ENCODE measurements at places on chromosomes 3 and 15. TPM values are rescaled to one million over a fixed set of nuclear protein-coding genes. Genes with fewer than 3 reads are reported as not detected.

GRCh38 chr3:133827684-133828083, 22.1 kb downstream of the SRPRB start:
- no peak overlapping the region for H3K4me3 ChIP-seq
- no peaks in the 10 kb centered on the region for H3K4me1 ChIP-seq

GRCh38 chr3:4834403-4834866, 144.8 kb upstream of the BHLHE40 start:
- H3K36me3 ChIP-seq: peaks cover 5% of the 10 kb centered on the region
- DNase-seq: no peak
- peaks cover 22% of the 10 kb centered on the region for H3K4me1 ChIP-seq

GRCh38 chr3:189947948-189948723, 172.6 kb downstream of the P3H2 start:
- no peak for DNase-seq
- peaks cover 24% of the 10 kb centered on the region for H3K4me1 ChIP-seq

DNA sequence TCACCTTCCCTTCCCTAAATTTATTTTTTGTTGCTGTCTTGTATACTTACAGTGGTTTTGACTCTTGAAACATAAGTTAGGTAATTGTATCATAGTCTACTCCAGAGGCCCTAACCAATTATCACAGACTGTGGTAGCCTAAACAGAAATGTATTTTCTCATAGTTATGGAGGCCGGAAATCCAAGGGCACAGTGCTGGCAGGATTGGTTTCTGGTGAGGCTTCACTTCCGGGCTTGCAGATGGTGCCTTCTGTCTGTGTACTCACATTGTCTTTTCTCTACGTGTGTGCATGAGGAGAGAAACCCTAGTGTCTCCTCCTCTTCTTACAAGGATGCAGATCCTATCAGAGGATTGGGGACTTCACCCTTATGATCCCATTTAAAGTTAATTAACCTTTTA, 290.2 kb upstream of the KCNMB2 start:
- H3K27ac ChIP-seq: no peak overlapping the region
- no peaks in the 10 kb centered on the region for H3K4me1 ChIP-seq
- no peak overlapping the region for H3K4me3 ChIP-seq
- H3K36me3 ChIP-seq: no peaks in the 10 kb centered on the region
- DNase-seq: no peak
- no peaks in the 10 kb centered on the region for H3K27me3 ChIP-seq

DNA sequence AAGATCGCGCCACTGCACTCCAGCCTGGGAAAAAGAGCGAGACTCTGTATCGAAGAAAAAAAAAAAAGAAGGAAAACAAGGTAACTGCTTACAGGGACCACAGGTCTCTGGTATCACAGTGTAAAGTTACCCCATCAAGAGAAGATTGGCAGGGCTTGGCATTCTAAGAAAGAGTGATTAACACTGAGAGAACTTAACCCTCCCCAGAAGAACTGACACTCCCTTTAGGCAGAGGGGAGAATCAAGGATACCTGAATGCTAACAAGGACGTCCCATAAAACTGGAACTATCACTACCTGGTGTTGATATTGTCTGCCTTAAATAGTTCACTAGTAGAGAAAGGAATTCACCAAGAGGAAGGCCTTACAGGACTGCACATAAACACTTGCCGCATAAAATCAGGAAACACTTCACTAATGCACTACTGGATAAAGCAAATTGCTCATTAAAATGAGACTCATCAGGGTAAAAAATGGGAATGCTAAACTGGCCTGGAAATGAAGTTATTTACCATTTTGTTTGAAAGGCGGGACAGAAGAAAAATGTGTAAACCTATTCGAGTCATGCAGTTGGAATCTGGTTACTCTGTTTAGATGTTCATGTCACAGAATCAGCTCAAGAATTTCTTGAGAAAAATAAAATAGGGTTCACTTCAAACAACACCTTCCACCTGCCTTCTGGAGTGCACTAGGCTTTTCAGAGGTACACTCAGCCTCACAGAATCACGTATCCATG, 121.6 kb downstream of the FOXP1 start:
- no peak overlapping the region for H3K4me3 ChIP-seq
- no peaks in the 10 kb centered on the region for H3K27me3 ChIP-seq
- H3K27ac ChIP-seq: peak overlapping the region; percentile 55
- DNase-seq: no peak
- peaks cover 12% of the 10 kb centered on the region for H3K36me3 ChIP-seq

DNA sequence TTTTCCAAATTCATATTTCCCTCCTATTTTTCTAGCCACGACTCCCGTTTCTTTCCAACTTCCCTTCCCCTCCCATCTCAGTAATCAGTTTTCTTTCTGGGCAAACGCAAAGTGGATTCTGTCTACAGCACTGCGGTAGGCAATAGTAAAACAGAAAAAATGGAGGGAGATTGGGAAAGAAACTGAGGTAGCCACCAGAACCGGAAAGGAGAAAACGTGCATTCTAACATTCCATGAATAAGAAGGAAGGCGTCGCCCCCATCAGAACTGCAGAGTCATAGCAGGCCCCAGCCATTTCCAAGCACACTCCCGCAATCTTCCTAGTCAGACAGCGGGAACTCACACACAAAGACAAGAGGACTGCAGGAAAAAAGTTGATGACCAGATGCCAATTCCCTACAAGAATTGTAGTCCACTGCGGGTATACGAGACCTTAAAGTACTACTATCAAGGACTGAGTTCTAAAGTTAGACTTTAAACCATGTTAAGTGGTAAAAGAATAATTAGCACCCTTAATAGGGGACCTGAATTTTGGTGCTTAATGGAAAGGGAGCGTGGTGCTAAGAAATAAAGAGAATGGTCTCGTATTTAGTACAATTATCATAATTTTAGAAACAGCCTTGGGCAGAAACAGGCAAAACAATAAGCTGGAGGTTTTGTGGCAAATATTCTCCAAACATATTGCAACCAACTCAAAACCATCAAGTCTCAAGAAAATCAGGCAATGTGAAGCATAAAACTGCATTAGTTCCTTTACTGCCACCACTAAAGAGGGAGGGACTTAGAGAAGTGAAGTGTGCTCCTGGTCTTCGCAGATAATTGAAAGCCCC, 1.4 kb downstream of the PFN2 start:
- no peaks in the 10 kb centered on the region for H3K27me3 ChIP-seq
- H3K4me3 ChIP-seq: peak overlapping the region; percentile 94
- no peak for DNase-seq
- peaks cover 23% of the 10 kb centered on the region for H3K36me3 ChIP-seq

DNA sequence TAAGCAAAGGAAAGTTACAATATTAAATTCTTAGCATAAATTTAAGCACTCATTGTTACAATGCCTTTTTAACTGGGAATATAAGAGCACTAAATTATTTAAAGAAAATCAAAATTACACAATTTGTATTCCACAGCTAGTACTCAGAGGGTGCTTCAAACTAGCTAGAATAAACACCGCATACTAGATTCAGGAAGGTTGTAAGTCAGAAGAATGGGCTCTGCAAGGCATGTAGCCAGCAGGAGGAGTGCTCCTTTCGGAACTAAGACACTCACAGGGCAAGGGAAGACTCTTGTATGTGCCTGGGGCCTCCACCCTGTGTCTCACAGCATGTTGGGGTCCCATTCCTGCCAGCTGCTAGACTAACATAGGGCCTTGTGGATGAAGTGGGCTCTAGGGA, 327.7 kb upstream of the ALCAM start:
- DNase-seq: no peak
- no peaks in the 10 kb centered on the region for H3K27me3 ChIP-seq
- no peaks in the 10 kb centered on the region for H3K36me3 ChIP-seq
- no peak overlapping the region for H3K4me3 ChIP-seq

- no peaks in the 10 kb centered on the region for H3K4me1 ChIP-seq
- no peak overlapping the region for H3K27ac ChIP-seq
- H3K4me3 ChIP-seq: no peak overlapping the region
- no peaks in the 10 kb centered on the region for H3K36me3 ChIP-seq
These were observed 375.1 kb downstream of the SHQ1 start for GRCh38 chr3:72473156-72473555.

GRCh38 chr3:194069421-194070219, 66.3 kb upstream of the HES1 start:
- H3K4me3 ChIP-seq: no peak overlapping the region
- no peak for DNase-seq
- H3K36me3 ChIP-seq: peaks cover 12% of the 10 kb centered on the region
- peak overlapping the region; percentile 16 for H3K27ac ChIP-seq

DNA sequence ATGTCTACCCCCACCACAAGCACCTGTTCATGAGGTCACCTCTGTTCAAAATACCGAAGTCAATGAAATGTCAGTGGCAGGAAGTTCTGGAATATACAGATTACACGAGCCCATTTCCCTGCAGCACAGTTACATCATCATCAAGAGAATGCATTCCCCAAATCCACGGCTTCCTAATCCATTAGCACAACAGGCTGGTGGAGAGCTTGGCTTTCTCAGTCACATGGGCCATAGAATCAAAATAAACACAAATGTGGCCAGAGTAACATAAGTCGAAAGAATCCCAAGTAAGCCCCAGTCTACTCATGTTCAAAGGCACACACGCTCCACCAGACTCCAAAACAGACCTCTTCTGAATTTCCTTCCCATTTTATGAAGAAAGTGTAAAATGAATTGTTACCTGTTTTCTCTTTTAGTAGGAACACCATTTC, 419.3 kb downstream of the MAGI1 start:
- no peak for DNase-seq
- no peaks in the 10 kb centered on the region for H3K27me3 ChIP-seq
- H3K36me3 ChIP-seq: no peaks in the 10 kb centered on the region

- no peak overlapping the region for H3K4me3 ChIP-seq
- H3K4me1 ChIP-seq: no peaks in the 10 kb centered on the region
- H3K27ac ChIP-seq: no peak overlapping the region
- peaks cover 3% of the 10 kb centered on the region for H3K27me3 ChIP-seq
- no peak for DNase-seq
These were observed 25.2 kb upstream of the ACP3 start for GRCh38 chr3:132292042-132292441.

DNA sequence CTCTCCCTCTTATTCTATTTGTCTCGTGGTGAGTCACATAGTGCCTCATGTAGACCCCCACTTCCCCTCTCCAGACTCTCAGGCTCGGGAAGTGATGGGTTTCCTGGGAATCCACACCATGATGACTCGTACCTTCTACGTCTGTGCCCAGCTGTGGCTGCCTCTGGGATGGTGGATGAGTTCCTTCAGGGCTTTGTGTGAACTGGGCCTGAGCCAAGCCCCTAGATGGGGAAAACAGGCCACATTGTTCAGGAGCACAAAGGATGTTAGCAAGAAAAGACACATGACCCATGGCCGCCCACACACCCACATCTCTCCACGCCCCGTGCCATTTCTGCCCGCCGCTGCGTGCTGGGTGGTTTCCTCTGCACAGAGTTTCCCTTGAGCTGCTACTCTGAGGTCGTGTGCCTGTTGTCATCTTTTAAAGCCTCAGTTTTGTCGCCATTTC, 10.5 kb downstream of the ISG20 start:
- no peak overlapping the region for H3K4me3 ChIP-seq
- H3K27me3 ChIP-seq: no peaks in the 10 kb centered on the region
- no peaks in the 10 kb centered on the region for H3K36me3 ChIP-seq
- peak overlapping the region; percentile 79 for H3K27ac ChIP-seq
- peak; percentile 83 for DNase-seq

DNA sequence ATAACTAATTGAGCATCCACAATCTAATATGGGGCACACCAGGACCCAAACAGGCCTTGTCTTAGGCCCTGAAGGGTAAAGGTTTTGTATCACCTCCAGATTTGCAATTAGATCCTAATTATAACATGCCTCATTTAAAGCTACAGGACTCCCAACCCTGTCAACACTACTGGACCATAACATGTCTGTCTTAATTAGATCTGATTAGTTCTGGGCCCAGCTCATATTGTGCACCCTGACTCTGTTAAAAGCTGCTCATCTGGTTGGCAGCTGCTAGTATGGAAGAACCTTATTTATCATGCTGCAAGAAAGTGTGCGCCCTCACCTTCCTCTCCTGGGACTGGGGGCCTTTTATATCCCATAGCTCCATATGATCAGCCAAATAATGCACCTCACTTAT, 457.8 kb downstream of the ROBO1 start:
- H3K4me3 ChIP-seq: no peak overlapping the region
- no peak overlapping the region for H3K27ac ChIP-seq
- H3K36me3 ChIP-seq: no peaks in the 10 kb centered on the region
- H3K4me1 ChIP-seq: peaks cover 16% of the 10 kb centered on the region
- H3K27me3 ChIP-seq: no peaks in the 10 kb centered on the region
- no peak for DNase-seq

GRCh38 chr3:120052225-120052624, 42.0 kb downstream of the GSK3B start:
- H3K4me1 ChIP-seq: peaks cover 54% of the 10 kb centered on the region
- H3K27ac ChIP-seq: peak overlapping the region; percentile 54
- no peak overlapping the region for H3K4me3 ChIP-seq
- H3K36me3 ChIP-seq: peaks cover 4% of the 10 kb centered on the region

Gene OXTR
- total RNA-seq: 24.0 TPM

Gene GCHFR
- 3.8 TPM for total RNA-seq

Gene CTSH
- total RNA-seq: 6.1 TPM

Gene CEP152
- 5.6 TPM for total RNA-seq

Gene SERINC4
- total RNA-seq: not detected

Gene GADL1
- not detected for total RNA-seq

Gene PROK2
- not detected for total RNA-seq

Gene GHSR
- not detected for total RNA-seq

Gene TGM5
- not detected for total RNA-seq

Gene GNB4
- 58.3 TPM for total RNA-seq

Gene GOLGA6A
- total RNA-seq: 0.21 TPM

All from osteocyte (in vitro differentiated cells).